Activated CD4-positive, alpha-beta T cell treated with anti-CD3 and anti-CD28 coated beads, Interleukin-2, amount 10 ng/mL, durations not matched to agents 24 days and 14 days (primary cell): ENCODE measurements at places on chromosomes 1 and 21. TPM values are rescaled to one million over a fixed set of nuclear protein-coding genes. Genes with fewer than 3 reads are reported as not detected.

Gene SERPINC1
- total RNA-seq: not detected in 2 replicates

Gene MASP2
- 0.14 and 0.28 TPM in 2 replicates for total RNA-seq

Gene PM20D1
- 0.16 and 0.71 TPM in 2 replicates for total RNA-seq

Gene SLAMF7
- 18.4 and 20.7 TPM in 2 replicates for total RNA-seq

Gene KRTAP7-1
- total RNA-seq: not detected in 2 replicates

Gene RNASEL
- 3.4 and 4.8 TPM in 2 replicates for total RNA-seq

Gene CR1L
- not detected in 2 replicates for total RNA-seq

Gene TENT5C
- total RNA-seq: 3.1 and 3.5 TPM in 2 replicates

Gene SPATA46
- total RNA-seq: not detected in 2 replicates

Gene CLDN17
- not detected in 2 replicates for total RNA-seq

Gene MPL
- not detected in 2 replicates for total RNA-seq

Gene KIAA1614
- 0.16 and 0.26 TPM in 2 replicates for total RNA-seq

Gene AMY1C
- not detected in 2 replicates for total RNA-seq

Gene C1orf94
- total RNA-seq: not detected in 2 replicates

Gene CAMK1G
- 0.54 TPM in 1 of 2 replicates, not detected in the other for total RNA-seq

Gene AJAP1
- not detected in 2 replicates for total RNA-seq

Gene RIMS3
- total RNA-seq: 2.0 and 2.4 TPM in 2 replicates

Gene ADORA3
- total RNA-seq: not detected in 2 replicates

Gene GLMN
- total RNA-seq: 24.2 and 28.5 TPM in 2 replicates

Gene PMF1
- total RNA-seq: 107 and 113 TPM in 2 replicates

Gene SUSD4
- total RNA-seq: not detected in 2 replicates

Gene SSU72
- 134 TPM in 2 replicates for total RNA-seq

Gene CNKSR1
- total RNA-seq: 4.0 and 6.2 TPM in 2 replicates

Gene CENPF
- total RNA-seq: 54.4 and 63.0 TPM in 2 replicates

Gene CR1
- not detected in 2 replicates for total RNA-seq

Gene LAD1
- total RNA-seq: not detected in 2 replicates

Gene FMO3
- total RNA-seq: not detected in 2 replicates

Gene OR2L5
- not detected in 2 replicates for total RNA-seq

Gene F11R
- 9.1 and 21.4 TPM in 2 replicates for total RNA-seq

Gene MCOLN2
- 92.3 and 95.6 TPM in 2 replicates for total RNA-seq

Gene KRTAP13-2
- total RNA-seq: not detected in 2 replicates

Gene CNIH3
- total RNA-seq: 1.1 TPM in 2 replicates

Gene KRTCAP2
- 244 and 245 TPM in 2 replicates for total RNA-seq

Gene PGLYRP4
- total RNA-seq: not detected in 2 replicates

Gene ASCL5
- total RNA-seq: not detected in 2 replicates

Gene SLC1A7
- not detected in 2 replicates for total RNA-seq

Gene C1orf141
- total RNA-seq: not detected in 2 replicates

Gene OTUD3
- total RNA-seq: 12.2 and 13.6 TPM in 2 replicates

Gene LCE6A
- not detected in 2 replicates for total RNA-seq

Gene FBXO2
- 0.76 and 1.0 TPM in 2 replicates for total RNA-seq

Gene ENAH
- 0.33 TPM in 1 of 2 replicates, not detected in the other for total RNA-seq

Gene YTHDF2
- 90.8 and 92.6 TPM in 2 replicates for total RNA-seq

Gene ZMYND12
- 0.12 TPM in 1 of 2 replicates, not detected in the other for total RNA-seq

Gene AGBL4
- total RNA-seq: not detected in 2 replicates

Gene CACHD1
- total RNA-seq: 0.14 and 0.23 TPM in 2 replicates

Gene SLAMF1
- total RNA-seq: 113 and 114 TPM in 2 replicates

Gene CCDC28B
- 37.1 and 38.1 TPM in 2 replicates for total RNA-seq

Gene LYSMD1
- 4.7 and 5.2 TPM in 2 replicates for total RNA-seq

Gene SYCP1
- total RNA-seq: not detected in 2 replicates

Gene KLHDC9
- not detected in 2 replicates for total RNA-seq

Gene IL22RA1
- total RNA-seq: not detected in 2 replicates

Gene CALML6
- total RNA-seq: 0.59 TPM in 1 of 2 replicates, not detected in the other

Gene IL12RB2
- 138 and 146 TPM in 2 replicates for total RNA-seq

Gene WNT4
- total RNA-seq: not detected in 2 replicates

Gene NCMAP
- total RNA-seq: not detected in 2 replicates
